ENCODE measurements at places on chromosomes 1 and 21. TPM values are rescaled to one million over a fixed set of nuclear protein-coding genes. Genes with fewer than 3 reads are reported as not detected.

The TDRD5 gene
- not detected for total RNA-seq

The PADI2 gene
- under 0.01 TPM for total RNA-seq

The OR2AK2 gene
- not detected for total RNA-seq

The TNNI3K gene
- 0.72 TPM for total RNA-seq

The LCE1C gene
- total RNA-seq = not detected

The C1orf87 gene
- not detected for total RNA-seq

The CCDC181 gene
- 0.29 TPM for total RNA-seq

The ASH1L gene
- total RNA-seq = 41.6 TPM

The IL12RB2 gene
- total RNA-seq = not detected

The KRTAP20-2 gene
- not detected for total RNA-seq

The LRRC42 gene
- 38.7 TPM for total RNA-seq

The PLEKHA6 gene
- total RNA-seq = 0.29 TPM

DNA sequence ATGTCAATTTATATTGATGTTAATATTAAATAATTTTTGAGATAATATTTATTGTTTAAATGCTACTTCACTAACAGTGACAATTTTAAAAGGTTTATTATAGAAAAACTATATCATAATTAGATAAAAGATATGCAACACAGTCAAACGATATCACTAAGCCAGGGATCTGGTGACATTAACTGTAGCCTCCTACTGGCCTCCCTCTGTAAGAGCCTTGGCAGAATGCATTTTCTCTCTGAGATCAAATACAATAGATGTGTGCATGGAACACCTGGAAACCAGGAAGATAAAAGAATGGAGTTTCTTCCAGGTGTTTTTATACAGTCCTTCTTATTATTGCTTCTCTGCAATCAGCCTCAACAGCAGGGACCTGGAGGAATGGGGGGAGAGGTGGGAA, 1762.1 kb downstream of the BRINP3 start:
- no peak for DNase-seq

DNA sequence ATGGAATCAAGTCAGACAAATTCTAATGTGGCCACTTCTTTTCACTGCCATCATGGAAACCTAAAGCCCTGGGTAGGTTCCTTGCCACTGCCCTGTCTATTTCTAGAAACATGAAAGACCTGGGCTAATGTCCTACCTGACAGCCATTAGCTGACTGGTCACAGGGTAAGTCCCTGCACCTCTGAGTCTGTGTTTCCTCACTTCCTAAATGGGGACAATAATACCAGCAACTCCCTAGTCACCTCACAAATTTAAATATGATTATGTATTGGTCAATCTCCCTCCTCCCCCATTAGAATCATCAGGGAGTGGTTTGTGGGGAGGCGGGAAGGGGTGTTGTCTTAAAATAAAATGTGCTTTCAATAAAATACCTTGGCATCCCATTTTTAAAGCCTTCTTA, 2.2 kb downstream of the CREG1 start:
- DNase-seq = no peak

DNA sequence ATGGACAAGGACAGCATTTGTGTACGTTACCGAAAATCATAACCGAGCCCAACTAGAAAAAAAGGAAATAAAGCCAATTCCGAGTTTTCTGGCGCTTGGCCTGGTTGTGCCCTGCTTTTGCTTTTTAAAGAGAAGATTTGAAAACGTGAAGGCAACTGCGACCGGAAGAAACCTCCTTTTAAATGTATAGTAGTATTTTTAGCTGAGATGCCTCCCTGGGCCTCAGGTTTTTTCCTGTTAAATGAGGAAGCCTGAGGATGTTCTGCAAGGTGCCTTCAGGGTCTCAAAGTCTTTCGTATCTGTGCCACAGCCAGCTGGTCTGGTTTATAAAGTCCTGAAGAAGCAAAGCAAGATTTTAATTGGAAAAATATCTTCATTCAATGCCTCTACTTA, 371 bp upstream of the ODF2L start:
- DNase-seq = no peak

DNA sequence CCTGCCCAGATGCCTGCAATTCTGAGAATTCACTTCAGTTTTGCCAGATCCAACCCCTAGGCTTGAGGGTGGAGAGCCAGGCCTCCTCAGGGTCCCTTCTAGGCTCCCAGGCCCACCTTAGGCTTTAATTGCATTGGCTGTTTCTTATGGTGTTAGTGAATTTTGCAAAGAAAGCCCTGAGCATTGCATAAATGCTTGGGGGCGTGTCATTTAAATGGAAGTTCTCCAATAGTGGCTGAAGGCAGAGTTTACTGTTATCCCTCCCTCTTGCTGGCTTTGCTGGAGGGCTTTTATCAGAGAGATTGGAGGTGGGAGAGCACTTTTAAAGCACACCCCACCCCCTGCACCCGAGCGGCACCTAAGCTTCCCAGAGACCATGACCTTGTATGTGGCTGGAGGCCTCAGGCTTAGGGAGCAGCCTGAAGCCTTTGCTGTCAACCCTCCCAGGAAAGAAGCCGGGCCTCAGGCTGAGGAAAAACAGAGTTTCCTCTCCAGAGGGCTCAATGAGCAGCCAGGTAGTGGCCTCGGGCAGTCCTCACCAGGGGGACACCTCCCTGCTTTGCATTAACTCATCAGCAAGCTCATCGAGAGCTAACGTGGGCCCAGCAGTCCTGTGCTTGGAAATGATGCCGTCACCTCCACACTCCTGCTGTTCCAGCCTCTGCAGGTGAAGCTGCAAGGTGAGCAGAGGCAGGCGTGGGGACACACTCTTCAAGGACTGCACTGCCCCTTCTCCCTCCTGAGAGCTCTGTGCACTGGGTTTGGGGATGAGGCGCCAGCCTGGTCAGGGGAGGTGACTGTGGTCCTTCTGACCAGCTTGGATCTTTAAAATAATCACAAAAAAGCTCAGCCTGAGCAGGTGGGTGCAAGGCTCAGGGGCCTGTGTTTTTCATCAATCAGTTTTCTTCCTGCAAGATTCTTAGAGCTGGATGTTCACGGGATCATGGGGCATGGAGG, 58.0 kb downstream of the STUM start:
- peak; percentile 46 for DNase-seq

DNA sequence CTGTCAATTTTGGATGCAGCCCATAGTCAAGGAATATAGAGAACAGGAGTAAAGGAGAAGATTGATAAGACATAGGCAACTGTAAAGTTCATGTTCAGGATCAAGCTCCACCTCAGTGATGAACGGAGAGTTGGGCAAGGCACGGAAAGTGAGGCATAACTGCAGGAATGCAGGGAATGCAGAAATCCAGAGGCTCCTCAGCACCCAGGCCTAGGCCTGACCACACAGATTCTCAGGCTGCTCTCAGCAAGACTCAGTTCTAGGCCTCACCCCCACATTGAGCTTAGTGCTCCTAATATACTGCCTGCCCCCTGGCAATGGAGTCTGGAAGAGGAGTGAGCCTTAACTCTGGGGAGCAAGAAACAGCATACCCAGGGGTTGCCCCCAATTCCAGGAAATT, 36.3 kb upstream of the S1PR1 start:
- peak; percentile 42 for DNase-seq

- DNase-seq = peak; percentile 69
Observed at GRCh38 chr1:226943156-226943555, 3.1 kb downstream of the COQ8A start.

- no peak for DNase-seq
Observed at GRCh38 chr1:167861664-167862381, 52.1 kb downstream of the ADCY10 start.

DNA sequence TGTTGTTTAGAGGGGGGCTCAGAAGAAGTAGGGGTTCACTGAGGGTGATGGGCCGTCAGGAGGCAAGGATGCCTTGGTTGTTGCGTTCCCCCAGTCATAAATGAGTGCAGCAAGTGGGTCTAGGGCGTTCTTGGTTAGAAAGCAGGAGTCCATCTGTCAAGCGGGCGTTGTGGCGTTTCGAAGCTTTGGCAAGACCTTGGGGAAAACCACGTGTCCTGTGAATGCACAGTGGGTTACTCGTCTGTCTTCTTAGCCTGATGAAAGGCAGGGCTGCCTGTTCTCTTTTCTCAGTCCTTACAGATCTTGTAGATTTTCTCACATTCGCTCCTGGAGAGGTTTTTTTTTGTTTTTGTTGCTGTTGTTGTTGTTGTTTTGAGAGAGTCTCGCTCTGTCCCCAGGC, 6.3 kb upstream of the ZNF496 start:
- DNase-seq = no peak

- DNase-seq = no peak
Observed at GRCh38 chr21:45699251-45699942, 55.9 kb downstream of the PCBP3 start.

GRCh38 chr21:37224861-37225839, 42.0 kb downstream of the VPS26C start:
- no peak for DNase-seq

DNA sequence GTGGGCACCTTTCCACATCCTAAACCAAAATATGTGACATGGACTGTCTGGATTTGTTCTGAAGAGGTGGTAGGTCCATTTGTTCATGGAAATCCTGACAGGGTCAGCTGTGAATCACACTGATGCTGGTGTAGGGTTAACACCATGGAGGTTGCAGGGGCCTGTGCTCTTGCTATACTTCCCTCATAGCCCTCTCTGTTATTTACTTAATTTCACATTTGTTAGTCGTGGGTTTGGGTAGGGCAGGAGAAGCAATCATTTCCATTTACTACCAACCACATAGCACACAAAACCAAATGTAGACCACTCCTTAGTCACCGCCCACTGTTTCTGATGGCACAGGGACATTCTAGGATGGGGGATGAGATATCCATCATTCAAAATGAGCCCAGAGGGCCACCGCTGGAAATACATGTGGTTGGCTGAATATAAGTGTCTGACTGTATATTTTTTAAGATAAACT, 61.8 kb upstream of the POU2F1 start:
- no peak for DNase-seq

DNA sequence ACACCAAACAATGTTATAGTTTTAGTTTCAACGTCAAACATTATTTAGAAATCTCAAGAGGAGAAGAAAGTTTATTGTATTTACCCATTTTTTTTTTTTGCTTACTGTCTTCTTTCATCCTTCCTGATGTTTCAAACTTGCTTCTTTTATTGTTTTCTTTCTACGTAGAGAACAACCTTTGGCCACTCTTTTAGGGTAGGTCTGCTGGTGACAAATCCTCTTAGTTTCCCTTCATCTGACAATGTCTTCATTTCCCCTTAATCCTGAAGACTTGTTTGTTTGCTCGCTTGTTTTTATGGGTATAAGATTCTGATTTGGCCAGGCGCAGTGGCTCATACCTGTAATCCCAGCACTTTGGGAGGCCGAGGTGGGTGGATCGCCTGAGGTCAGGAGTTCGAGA, 89.1 kb downstream of the RHOU start:
- no peak for DNase-seq

- DNase-seq = no peak
Observed at GRCh38 chr21:27643326-27643725, 676.4 kb upstream of the ADAMTS5 start.

GRCh38 chr1:2082064-2082463, 31.9 kb downstream of the PRKCZ start:
- DNase-seq = no peak

DNA sequence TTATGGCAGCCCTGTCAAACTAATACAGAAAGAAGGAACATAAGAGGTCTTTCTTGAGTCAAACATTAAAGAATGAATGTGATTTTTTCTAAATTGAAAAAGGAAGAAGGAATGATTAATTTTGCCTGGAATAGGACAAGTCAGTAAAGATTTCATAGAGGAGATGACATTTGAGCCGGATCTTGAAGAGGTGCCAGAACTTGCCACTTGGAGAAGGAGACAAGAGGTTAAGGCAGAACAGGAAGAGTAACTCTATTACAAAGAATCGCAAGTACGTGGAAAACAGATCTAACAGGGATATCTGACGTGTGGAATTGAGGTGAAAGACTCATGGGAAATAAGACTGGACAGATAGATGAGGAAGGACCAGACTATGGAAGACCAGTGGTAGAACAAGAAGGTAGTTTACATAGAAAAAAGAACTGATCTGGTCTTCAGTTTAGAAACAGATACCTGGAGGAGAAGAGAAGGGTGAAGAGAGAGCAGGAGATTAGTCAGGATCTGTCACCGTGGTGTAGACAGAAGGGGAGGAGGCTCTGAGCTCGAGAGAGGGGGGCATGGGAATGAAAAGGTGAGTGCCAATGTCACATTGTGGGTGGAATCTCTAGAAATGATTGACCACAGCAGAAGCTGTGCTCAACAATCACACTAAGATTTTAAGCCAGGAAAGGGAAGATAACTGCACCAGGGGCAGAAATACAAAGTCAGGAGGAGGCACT, 32.5 kb downstream of the RHOU start:
- no peak for DNase-seq

GRCh38 chr1:153357076-153357852, 390 bp upstream of the S100A9 start:
- peak; percentile 56 for DNase-seq

DNA sequence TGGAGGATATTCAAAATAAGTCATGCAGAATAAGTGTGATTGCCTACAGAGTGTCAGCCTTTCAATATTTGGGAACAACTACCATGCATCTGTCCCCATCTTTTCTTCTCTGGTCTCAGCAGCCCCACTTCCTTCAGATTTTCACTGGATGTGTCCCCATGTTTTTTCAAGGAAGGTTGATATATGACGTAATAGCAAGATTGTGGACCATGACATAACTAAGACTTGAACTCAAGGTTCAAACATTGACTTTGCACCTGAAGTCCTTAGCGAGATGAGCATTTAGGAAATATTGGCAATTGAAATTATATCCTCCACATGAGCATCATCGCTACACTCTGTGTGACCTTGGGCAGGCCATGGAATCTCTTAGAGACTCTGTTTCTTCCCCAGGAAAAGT, 5.8 kb downstream of the NAV1 start:
- no peak for DNase-seq

- no peak for DNase-seq
Observed at GRCh38 chr1:47927165-47927564, 70.0 kb downstream of the TRABD2B start.

Measured in osteoblast (primary cell).